ENCODE measurements at places on chromosomes 12 and 14.

DNA sequence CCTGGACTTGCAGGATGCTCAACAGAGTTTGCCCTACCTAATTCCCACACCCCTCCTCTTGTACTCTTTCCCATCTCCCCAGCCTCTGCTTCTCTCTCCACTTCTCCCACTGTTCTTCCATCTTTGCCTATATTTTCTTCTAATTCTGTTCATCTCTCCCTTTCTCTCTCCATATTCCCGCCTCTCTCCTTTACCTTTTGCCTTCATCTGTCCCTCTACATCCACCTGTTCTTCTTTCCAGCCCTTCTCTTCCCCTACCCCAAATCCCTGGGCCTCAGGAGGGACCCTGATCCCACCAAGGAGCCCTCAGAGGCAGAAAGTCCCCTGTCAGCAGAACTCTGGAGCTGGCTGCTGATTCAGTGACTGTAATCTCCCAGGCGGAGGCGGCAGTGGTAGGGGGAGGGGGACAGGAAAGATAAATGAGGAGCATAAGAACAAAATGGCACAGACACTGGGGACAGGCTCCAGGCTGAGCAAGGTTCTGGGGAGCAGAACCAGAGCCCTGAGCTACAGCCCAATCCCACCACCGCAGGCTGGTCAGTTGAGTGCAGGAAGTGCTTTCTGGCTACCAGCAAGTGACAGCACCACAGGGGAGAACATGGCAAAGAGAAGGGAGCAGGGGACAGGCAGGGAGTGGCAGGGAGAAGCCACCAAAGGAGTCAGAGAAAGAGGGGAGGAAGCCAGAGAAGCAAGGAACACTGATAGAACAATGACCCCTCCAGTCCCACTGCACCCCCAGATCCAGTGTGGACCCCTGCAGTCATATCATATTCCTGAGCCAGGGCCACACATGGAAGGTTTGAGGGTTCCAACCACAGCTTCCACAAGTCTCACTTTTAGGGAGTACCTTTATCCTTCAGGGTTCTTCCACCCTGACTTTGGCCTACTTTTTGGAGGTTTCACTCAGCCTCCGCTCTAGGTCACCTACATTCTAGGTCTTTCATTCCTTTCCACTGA, 27.0 kb downstream of the SMUG1 start:
- DNase-seq, result no peak

- no peak for DNase-seq
Measured at GRCh38 chr12:21891751-21892217, 49.4 kb downstream of the ABCC9 start.

- no peak for DNase-seq
Measured at GRCh38 chr12:96710127-96710745, 196.8 kb upstream of the NEDD1 start.

DNA sequence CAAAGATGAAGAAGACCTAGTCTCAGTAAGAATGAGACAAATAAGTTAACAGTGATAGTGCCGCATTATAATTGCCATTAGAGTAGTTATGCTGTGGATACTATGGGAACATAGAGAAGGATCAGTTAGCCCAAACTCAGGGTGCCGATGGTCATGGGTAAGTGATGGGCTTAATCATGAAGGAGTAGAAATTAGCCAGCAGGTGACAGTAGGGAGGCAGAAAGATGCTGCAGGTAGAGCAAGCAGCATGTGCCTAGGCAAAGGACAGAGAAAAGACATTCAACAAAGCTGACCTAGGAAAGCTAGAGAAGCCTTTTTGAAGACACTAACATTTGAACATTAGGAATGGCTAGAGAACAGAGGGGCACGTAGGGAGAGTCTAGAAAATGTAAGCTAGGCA, 30.6 kb upstream of the PTPRQ start:
- DNase-seq, result no peak
